T1000 (cell line): ENCODE measurements at places on chromosomes 11 and 22.

DNA sequence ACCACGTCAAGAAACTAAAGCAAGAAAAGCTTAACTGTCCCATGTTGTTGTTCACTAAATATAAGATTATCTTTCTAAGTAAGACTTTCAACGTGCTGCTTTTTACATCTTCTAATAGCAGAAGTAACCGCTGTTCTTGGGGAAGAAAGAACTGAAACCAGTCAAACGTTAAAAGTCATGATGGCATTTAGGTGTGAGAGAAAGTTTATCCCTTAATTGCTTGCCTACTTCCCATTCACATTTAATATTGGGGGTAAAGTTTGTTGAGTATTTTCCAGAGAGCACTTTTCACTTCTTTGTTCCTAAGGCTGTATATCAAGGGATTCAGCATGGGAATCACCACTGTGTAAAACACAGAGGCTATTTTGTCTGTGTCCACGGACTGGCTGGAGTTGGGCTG, 970 bp downstream of the OR5B21 start:
- no peak for DNase-seq

DNA sequence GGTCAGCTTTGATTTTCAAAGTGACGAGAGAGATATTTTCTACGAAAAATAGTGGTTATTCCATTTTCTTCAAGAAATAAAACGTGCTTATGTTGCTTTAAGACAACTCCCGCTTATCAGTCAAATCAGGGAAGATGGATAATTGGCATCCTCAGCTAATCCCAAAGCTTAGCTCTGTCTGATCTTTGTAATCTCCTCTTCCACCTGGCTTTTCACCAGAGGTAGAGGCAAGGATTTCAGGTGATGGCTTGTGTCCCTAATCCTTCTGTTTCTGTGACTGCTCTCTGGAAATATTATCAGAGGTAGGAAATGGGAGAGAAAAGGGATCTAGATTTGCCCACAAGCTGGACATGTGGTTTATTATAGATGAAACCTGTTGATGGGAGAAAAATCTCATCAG, 78.9 kb downstream of the DBX1 start:
- DNase-seq = no peak

DNA sequence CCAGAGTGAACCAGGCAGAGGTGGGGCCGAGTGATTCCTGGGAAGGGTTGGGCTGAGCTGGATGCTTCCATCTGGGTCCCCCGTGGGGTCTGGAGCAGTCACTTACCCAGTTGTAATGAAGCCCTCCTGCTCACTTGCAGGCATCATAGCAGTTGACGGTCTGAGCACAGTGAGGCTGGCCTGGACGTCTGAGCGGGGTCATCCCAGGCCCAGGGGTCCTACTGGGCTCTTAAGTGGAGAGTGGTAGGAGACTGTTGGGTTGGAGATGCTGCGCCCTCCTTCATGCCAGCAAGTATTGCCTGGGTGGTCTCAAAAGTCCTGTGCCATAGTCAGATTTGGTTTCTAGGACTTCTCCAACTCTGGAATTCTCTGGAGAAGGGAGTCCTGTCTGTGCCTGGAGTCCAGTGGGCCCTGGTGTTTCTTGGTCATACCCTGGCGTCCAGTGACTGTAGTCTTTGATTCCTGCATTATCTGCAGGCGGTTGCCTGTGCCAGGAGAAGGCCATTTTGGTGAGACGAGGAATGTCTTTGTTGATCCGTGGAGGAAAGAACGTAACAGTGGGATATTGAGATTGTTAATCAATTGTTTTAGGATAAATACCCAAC, 82.3 kb downstream of the TBC1D22A start:
- DNase-seq = no peak

DNA sequence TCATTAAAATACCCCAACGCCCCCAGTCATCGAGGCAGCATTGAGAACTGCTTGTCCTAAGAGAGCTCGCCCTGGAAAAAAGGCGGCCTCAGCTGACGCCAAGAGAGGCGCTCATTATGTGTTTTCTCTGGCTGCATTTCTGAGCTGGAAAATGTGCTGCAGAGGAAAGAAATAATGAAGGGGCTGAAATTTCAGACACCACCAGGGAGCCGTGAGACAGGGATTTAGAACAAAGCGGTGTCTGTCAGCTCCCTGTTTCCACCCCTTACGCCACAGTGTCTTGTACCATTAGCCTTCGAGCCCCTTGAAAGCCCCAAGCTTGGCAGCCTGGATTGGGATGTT, 14.4 kb downstream of the USH1C start:
- no peak for DNase-seq

GRCh38 chr11:40602866-40603552, 856.4 kb downstream of the LRRC4C start:
- DNase-seq = no peak

- DNase-seq = no peak
These were observed 1.8 kb downstream of the SERGEF start for GRCh38 chr11:18010977-18011586.

GRCh38 chr11:64796047-64796756, 6.8 kb downstream of the MAP4K2 start:
- DNase-seq = no peak

DNA sequence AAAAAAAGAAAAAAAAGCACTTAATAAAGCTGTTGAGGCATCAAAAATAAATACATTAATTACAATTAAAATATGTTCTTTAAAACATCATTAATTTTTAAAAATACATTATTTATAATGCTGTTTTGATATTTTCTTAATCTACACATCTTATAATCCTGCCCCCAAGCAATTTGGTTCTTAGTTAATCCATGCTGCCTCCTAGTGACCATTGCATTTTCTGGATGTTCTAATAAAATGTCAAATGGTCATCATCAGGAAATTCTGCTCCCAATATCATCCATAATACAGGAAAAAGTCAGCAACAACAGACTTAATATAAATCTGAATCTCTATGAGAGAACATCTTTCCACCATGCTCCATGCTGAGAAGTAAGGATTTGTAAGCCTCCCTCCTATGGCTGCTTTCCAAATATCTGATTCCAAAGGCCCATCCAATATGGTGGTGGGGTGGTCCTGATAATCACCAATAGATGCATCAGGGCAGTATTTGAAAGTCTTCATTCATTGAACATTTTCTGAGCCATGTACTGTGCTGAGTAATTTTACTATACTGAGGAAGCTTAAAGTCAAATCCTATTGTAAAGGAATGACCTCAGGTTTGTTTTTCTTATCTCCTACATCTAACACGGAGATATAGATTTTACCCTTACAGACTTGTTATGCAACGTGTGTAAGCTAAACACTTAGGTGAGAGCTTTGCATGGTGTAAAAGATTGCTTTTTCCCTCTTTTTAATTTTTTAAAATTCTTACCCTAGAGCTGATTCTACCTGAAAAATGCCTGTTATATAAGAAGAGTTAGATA, 124.7 kb upstream of the BMAL1 start:
- no peak for DNase-seq

DNA sequence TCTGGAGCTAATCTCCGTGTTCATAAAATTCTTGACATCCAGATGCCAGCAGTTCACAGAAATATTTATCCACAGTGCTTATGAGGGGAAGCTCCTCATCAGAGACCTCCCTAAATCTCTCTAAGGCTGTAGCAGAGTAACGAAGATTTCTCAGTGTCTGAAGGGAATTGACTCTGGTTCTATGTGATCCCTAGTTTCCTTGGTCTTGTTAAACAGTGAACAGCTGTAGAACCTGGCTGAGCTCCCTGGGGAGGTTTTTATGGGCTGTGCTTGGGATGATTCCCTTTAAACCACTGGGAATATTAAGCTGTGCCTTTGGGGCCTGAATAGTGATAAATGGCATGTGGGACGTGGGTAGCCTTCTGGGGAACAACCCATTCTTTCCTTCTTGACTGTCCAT, 43.7 kb upstream of the ARHGAP20 start:
- DNase-seq = no peak

- peak; percentile 40 for DNase-seq
These were observed 18.8 kb downstream of the SNX19 start for GRCh38 chr11:130897262-130898182.

DNA sequence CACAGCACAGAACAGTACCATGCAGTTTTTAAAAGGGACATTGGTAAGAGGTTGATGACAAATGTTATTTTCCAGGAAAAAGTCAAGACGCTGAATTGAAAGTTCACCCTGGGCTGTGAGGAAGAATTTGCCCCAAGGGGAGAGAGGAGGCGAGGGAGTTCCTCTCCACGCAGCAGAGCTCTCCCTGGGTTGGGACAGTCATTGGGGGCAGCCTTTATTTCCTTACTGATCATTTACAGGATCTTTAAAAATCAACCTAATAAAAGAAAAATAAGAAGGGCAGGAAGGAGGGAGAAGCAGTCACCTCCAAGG, 49.9 kb upstream of the WNT7B start:
- no peak for DNase-seq

GRCh38 chr11:85806876-85807275, 4.1 kb downstream of the SYTL2 start:
- DNase-seq = no peak

- DNase-seq = no peak
These were observed 65.6 kb downstream of the THAP12 start for GRCh38 chr11:76315182-76315853.

- DNase-seq = no peak
These were observed 40.0 kb downstream of the ZC3H12C start for GRCh38 chr11:110133160-110133559.

DNA sequence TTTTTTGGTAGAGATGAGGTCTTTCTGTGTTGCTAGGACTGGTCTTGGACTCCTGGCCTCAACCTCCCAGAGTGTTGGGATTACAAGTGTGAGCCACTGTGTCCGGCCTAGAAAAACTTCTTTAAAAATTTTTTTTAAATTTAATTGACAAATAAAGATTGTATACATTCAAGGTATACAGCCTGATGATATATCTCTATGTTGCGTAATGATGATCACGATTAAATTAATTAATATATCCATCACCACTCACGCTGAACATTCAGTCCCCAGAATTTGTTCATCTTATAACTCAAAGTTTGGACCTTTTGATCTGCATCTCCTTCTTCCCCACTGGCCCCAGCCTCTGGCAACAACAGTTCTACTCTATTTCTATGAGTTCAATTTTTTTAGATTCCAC, 27.2 kb downstream of the VSTM5 start:
- no peak for DNase-seq

GRCh38 chr11:113475160-113475761, at the start of gene DRD2:
TSS of gene DRD2 (minus strand) at chr11:113475398. CDS start at chr11:113424651, 50,747 bp downstream.
- no peak for DNase-seq

DNA sequence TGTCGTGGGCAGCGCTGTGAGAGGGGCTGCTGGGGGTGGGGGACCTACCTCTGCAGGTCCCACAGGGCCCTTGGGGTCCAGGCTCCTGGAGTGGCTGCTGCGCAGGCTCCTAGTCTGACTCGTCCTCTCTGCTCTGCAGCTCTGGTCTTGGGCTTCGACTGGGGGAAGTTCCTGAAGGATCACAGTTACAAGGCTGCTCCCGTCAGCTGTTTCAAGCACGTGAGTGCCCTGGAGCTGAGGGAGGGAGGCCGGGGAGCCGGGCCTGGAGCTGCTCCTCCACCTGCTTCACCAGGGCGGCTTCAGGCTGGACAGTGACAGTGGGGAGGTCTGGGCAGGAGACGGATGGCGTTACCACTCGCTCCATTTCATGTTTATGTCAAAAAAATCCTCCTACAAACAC, 11.9 kb downstream of the L3MBTL2 start:
- no peak for DNase-seq
